ENCODE measurements at places on chromosomes 5 and 9.
A peak's percentile ranks its signal among the peaks of the same experiment; 100 is the strongest.

GRCh38 chr9:92962846-92963245 lies 15.5 kb downstream of the FGD3 start:
- DNase-seq: no peak

- no peak for DNase-seq
Measured at GRCh38 chr9:92617195-92617813, 52.6 kb downstream of the IPPK start.

DNA sequence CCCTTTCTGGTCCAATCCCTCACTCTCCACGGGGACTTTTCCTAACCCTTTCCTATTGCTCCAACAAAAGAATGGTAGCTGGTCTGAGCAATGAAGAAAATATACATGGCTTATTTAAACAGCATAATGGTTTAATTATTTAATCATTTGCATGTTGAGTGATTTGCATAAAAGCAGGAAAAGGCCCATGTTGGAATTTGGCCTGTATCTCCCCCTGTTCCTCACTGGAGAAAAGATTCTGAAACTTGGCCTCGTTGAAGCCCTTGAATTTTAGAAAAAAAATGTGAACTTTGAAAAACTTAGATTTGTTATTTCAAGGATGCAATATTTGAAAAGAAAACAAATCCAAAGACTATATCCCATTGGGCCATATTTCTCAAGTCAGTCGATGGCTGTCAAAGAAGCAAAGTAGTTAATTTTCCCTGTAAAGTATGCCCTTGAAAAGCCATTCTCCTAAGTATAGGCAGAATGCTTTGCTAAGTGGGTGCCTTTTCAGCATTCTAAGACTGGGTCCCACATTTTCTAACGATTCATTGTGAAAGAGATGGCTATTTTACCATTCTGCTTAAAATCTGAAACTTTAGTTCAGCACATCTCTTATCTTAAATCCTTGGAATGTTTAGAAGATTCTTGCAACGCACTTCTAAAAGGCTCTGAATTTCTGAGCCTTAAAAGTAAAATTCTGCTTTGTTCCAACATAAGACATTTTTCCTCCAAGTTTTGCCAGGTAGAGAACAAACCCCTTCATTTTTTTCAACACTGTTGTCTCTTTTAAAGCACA lies 428.8 kb downstream of the ARHGEF28 start:
- DNase-seq: no peak

GRCh38 chr5:164000241-164000640 lies 494.8 kb downstream of the MAT2B start:
- DNase-seq: no peak

DNA sequence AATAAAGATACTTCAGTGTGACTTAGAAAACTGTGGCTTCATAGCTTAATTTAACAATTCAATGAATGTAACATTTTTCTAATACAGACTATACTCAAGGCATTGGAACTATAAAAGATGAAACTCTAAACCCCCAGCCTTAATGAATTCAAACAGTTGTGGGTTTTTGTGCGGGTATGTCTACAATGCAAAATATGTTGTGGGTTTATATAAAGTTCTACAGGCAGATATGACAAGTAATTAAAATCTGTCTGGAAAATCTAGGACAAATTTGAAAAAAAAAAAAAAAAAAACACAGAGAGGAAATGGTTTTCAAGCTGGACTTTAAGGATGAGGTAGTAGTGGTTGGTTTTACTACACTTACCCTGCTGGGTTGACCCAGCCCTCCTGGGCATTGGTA lies 467.5 kb upstream of the TLE4 start:
- no peak for DNase-seq

GRCh38 chr5:180648658-180649296 lies 623 bp downstream of the FLT4 start:
- no peak for DNase-seq

DNA sequence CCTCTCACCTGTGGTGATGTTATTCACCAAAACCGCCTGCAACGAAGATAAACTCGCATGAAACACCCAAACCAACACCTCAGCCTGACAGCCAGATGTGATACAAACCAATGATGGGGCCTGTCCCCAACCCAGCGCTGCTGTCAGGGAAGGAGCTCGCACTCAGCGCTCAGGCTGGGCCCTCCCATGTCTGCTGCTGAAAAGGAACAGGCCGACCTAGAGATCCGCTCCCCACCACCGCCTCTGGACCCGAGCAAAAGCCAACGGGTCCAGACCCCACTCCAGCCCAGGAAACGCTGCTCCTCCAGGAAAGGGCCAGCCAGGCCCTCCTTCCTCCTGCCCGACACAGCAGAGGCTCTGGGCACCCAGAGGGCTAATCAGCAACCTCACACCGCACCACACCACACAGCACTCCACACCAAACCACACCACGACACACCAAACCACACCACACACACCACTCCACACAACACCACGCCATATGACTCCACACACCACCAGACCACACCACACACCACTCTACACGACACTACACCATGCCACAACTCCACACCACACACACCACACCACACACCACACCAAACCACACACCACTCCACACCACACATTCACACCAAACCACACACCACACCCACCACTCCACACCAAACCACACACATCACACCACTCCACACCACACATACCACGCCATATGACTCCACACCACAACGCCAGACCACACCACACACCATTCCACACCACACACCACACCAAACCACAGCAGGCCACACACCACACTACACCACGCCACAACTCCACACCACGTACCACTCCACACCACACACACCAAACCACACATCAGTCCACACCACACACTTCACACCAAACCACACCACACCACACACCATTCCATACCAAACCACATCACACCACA lies 46.5 kb downstream of the GOLM1 start:
- DNase-seq: no peak

- DNase-seq: no peak
Measured at GRCh38 chr5:113612060-113612496, 98.6 kb downstream of the YTHDC2 start.

DNA sequence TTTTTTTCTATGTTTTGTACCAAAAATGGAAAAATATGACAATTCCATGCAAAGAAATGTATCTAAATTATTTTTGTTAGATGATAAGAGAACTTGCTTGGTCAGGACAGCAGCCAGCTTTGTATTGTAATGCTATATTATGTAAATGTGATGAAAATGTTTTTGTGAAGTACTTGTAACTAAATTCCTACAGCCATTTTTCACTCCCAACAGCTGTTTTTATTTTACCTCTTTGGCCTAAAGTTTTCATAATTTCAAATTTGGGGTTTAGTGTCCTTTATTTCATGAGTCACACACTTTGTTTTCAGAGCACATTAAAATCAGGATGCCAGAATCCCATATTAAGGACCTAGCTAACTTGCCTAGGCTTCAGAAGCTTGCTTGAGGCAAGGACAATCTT lies 64.1 kb downstream of the WDR41 start:
- DNase-seq: no peak

DNA sequence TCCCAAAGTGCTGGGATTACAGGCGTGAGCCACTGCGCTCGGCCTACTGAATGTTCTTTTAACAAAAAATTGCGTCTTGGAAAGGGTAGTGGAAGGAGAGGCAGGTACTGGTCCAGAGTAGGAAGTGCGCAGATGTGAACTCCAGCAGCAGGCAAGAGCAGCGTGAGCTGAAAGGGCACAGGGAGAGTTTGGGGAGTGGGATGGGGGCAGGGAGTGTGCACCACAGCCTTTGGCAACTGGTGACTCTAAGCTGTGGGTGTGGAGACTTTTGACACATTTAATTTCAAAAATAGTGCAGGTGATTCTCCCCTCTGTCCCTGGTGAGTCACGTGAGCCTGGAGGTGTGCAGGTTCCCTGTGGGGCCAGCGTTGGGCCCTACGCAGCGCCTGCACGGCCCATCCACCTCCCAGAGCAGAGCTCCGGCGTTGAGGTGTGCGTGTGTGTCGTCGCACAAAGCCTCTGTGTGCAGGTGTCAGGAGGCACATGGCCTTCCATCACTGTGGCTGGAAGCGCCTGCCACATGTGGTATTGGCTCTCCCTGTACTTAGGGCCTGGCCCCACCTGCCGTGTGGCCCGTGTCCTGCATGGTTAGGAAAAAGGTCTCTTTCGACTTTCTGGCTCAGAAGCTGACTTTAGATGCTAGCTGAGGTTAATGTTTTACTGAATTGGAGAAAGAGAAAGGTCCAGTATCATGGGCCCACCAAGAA lies 11.5 kb downstream of the SQSTM1 start:
- DNase-seq: no peak

- peak; percentile 97 for DNase-seq
Measured at GRCh38 chr9:94166236-94166975, 82.1 kb downstream of the PTPDC1 start.

DNA sequence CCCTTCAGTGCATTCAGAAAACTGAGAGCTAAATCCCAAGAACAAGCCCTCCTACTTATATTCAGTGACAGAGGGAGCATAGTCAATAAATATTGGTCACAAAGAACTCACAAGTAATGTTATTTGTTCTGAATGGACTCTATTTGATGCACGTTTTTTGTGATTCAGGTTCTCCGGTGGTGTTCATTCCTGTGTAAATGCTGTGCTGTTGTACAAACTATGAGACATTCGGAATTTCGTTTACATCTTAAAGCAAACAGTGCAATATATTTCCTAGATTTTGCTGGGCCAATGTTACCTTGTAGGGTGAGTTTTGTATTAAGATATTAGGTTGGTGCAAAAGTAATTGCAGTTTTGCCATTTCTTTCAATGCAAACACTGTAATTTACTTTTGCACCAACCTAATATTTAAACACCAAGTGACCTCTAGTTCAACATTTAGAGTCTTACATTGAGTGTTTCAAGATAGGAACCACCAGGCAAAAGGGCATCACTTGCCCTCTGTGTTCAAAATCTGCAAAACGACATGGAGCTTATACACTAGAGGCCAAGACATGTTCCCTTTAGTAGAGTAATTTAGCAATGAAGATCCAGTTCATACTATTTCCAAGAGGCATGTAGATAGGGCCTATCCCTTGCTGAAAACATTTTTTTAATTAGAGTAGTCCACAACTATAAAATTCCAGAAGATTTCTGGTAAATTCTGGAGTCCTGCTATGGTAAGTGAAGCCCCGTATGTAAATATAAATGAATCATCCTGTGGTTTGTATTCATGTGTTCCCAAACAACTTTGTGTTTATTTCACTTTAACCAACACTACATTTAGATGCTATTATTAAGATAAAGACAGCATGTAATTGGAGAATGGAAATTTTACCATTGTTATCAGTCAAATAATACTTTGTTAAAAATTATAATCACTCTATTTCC lies 444.0 kb upstream of the PTGER4 start:
- no peak for DNase-seq

- DNase-seq: no peak
Measured at GRCh38 chr5:137693951-137694721, 41.8 kb downstream of the KLHL3 start.

- no peak for DNase-seq
Measured at GRCh38 chr5:89043676-89044075, 160.7 kb upstream of the MEF2C start.

- DNase-seq: no peak
Measured at GRCh38 chr5:68074633-68075032, 140.9 kb upstream of the PIK3R1 start.

DNA sequence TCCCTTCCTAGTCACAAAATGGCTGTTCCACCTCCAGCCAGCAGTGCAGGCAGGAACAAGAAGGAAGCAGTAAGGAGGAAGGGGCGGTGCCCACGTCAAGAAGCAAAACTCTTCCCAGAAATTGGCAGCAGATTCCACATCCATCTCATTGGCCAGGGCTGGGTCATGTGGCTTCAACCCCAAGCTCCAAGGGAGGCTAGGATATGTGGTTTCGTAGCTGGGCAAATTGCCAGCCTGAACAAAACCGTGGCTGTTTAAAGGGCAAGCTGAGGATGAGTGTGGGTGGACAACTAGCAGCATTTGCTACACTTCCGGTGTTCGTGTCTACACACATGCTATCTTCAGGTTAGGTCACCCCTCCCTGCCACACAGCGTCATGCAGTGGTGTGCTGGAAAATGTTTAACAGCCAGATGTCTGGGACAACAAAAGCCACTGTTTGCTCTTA lies 92.1 kb upstream of the MAP1B start:
- DNase-seq: no peak

GRCh38 chr9:88949961-88950340 lies 41.3 kb upstream of the S1PR3 start:
- no peak for DNase-seq

- DNase-seq: peak; percentile 81
Measured at GRCh38 chr9:129584136-129584535, 36.8 kb downstream of the C9orf50 start.

DNA sequence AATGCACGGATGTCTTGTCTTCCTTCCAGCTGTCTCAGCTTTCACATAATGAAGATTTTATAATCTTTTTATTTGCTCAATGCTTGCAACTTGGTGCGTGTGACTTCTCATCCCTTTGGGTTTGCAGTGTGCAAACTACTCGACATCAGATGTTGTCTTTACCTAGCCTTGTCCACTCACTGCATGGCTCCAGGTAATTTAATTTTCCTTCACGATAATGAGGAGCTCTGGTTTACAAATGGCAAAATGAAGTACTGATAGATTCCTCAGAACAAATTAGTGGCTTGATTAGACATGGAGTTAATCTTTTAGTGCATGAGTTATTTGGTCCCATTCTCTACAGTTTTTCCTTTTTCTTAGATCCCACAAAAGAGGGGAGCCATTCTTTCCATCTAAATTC lies 603.0 kb downstream of the CCDC171 start:
- DNase-seq: no peak

GRCh38 chr5:179242676-179243075 lies 102.6 kb downstream of the ADAMTS2 start:
- DNase-seq: no peak

DNA sequence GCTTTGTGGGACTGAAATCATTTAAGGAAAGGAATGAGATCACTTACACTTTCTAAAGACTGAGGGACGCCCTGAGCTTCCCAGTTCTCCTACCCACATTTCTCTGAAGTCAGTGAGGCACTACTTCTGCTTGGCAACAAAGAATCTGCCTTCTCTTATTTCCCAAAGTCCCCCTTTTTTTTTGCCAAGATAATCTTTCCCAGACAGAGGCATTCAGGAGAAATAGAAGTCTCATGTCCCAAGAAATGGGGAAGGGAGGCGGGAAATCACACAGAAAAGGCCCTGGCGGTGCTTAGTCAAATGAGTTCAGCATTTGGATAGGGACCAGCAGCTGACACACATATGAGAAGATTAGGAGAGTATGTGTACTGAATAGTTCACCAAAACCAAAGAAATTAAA lies 159.7 kb downstream of the MUSK start:
- no peak for DNase-seq
